AG10803 (cell line): ENCODE measurements at places on chromosomes 6 and 20.

DNA sequence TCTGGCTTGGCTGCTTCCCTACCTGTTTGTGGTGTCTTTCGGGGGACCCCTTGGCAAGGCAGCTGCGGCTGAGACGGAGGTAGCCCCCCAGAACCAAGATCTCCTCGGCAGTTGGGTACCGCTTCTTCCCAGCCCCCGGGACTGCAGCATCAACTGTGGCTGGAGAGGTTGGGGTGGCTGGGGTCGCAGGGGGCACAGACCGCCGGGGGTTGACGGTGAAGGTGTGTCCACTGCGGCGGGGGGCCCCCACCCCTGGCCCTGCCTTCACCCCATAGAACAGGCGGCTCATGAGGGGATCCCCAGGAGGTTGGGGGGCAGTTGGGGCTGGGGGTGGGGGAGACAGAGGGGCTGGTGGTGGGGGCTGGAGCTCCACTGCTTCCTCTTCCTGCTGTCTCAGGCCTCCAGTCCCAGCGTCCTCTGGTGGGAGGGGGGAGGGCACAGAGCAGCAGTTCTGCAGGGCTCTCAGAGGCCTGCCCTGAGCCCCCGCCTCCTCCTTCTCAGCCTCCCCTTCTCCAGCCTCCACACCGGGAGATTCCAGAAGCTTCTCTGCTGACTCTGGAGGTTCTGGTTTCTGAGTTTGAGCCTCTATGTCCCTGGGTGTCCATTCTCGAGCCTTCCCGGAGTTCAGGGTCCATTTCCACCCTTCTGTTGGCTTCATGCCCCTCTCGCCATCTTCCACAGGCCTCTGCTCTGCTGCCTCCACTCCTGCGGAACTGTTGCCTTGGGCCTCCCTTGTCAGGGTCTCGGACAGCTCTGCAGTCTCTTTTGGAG is 1.9 kb downstream of the PPP1R18 start:
- DNase-seq = peak; percentile 31

DNA sequence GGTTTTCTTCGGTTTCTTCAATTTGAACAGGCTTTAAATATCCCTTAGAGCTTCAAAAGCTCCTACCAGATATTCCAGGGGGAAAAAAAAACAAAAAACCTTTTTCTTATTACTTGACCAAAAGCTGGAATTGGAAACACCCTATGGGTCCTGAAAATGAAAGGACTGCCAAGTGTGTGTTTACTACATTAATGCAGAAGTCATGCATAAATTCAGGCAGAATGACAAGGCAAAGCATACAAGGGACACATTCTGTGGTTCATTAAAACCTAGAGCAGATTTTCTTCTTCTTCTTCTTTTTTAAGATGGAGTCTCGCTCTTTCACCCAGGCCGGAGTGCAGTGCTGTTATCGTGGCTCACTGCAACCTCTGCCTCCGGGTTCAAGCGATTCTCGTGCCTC is 119.1 kb downstream of the GMDS start:
- no peak for DNase-seq

DNA sequence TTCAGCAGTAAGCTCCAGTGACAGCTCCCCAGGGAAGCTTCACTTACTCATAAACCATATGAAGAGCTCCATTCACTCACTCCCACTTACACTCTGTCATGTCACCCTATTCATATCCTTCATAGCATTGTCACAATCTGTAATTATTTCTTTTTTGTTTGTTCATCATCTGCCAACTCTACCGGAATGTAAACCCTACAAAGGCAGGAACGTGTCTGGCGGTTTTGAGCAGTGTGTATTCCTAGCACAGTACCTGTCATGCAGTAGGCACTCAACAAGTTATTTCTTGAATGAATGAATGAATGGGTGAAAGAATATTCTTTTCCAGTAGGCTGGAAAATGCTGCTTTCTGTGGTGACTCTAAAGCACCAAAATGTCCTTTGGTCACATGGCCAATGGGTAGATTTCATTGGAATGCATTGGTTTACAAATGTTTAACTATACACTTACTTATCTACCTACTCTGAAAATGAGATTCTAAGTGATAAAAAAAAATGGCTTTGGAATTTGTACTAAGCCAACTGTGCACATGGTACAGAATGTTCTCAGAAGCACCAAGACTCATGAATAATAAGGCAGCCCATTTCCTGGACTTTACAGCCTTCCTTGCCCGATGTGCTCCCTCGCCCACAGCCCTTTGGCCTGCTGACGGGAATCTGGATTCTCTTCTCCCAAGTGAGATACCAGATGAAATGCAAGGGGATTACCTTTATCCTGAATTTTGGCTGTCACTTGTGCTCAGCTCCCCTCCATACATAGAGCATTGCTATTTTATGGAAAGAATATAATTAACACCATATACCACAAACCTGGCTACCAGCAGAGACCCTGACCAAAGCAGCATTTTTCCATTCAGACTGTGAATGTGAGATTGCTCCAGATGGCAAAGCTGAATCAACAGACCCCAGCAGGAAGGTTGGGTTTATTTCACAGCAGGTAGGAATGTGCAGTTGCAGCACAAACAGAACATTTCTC is 273.3 kb downstream of the ALDH8A1 start:
- no peak for DNase-seq

DNA sequence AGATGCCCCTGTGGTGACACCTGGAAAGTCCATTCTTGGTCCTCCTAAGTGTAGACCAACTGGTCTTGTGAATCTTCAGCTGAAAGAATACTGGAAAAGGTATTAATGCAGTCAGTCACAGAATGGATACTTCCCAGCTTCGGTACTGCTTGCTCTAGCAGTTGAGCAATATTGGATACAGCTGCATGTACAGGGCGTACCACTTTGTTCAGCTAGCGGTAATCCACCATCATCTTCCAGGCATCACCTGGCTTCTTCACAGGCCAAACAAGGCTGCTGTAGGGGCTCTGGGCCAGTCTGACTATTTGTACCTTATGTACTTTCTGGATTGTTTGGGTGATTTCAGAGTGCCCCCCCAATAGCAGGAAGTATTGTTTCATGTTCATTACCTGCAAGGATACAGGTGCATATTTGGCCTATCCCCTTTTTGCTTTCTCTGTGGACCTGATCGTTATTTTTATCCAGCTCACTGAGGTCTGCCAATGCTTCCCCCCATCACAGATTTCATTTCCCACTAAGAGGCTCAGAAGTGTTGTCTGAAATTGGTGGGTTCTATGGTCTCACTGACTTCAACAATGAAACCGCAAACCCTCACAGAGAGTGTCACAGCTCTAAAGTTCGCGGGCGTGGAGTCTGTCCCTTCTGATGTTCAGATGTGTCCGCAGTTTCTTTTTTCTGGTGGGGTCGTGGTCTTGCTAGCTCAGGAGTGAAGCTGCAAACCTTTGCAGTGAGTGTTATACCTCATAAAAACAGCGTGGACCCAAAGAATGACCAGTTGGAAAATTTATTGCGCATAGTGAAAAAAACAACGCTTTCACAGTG is 52.2 kb downstream of the TRIM27 start:
- no peak for DNase-seq

- peak; percentile 3 for DNase-seq
Measured at GRCh38 chr6:118325220-118325860, 222.8 kb upstream of the PLN start.

- no peak for DNase-seq
Measured at GRCh38 chr6:94270091-94270948, 851.0 kb upstream of the EPHA7 start.

DNA sequence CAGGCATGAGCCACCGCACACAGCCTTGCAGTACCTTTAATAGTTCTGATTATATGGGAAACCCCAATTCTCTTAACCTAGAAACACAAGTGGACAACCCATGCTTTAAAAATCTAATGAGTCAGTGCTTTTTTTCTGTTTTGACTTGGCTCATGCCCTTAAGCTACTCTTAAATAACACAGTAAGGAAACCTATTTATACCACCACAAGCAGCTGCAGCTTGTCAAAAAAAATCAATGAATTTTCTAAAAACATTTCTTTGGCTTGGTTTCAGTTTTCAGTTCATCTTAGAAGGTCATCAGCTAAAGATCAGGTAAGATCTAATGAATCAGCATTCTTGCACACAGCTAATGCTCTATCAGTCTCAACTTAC is 124.1 kb upstream of the DST start:
- peak; percentile 56 for DNase-seq

DNA sequence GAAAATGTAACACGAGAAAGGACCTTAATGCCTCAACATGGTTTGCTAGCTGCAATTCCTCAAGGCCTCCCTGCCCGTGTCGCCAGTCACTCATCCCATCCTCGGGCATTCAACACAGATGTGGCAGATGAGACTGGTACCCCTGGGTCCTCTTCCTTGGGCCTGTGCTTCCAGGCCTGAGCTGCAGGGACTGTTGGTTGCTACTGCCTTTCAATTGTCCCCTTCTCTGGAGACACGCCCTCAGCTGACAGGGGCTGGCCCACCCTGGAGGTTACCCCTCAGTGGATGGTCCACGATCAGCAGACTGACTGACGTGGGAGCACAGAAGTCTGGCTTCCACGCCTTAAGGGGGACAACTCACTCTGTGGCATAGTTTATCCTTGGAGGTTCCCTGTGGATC is 495.1 kb upstream of the CHD6 start:
- DNase-seq = no peak

DNA sequence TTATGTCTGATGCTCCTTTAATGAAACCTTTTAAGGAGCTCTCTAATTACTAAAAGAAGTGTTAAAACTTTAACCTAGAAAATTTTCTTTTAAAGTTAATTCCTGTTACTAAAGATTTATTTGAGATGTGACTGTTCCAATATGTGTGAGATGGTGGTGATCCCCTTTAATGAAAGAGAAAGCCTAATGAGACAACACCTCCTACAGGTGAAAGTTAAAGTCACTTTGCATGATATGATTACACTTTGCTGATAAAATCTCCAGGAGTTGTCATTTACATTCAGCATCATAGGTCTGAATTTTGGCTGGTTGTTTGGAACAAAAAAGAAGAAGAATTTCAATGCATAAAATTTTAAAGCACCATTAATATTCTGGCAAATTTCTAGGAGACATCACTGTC is 307.4 kb downstream of the TRDN start:
- no peak for DNase-seq

DNA sequence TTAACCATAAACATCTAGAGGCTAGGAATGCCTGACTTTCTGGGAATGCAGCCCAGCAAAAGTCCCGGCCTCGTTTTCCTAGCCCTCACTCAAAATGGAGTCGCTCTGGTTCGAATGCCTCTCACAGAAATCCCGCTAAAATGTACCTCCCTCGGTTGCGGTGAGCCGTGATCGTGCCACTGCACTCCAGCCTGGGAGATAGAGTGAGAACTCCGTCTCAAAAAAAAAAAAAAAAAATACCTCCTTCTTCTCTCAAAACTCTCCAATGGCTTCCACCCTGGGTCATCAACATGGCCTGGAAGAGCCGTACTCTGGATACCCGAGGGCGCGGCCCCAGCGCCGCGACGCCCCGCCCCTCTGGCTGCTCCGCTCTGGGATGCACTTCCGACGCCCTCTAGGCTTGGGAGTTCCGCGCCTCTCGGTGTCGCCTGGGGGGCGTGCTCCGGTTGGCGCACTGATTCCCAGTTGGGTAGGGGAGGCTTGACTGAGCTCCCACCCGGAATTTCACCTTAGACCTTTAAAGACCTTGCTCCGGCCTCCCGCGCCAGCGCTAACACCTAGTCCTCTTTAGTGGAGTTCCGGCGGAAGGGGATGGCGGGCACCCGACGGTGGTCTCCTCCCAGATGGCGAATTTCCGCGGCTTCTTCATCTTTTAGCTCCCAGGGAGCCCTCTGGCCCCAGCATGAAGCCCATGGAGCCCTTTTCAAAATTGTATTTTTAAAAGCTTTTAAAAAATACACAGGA is 12.3 kb downstream of the HMGN4 start:
- peak; percentile 40 for DNase-seq

DNA sequence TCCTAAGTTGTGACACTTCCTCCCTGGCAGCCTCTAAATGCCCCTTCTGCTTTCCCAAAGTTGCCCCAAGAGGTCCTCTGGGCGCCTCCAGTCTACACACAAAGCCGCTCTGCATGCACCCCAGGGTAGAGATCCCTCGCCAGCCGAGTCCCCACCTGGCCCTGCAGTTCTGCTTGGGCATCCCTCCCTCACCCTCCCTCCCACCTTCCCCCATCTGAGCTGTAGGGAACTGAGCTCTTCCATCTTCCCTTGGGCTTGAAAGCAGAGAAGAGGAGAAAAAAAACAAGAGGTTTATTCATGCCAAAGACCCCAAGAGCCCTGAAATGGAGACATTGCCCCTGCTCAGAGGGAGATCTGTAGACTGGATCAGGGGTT is 5.7 kb upstream of the FGD2 start:
- DNase-seq = no peak

DNA sequence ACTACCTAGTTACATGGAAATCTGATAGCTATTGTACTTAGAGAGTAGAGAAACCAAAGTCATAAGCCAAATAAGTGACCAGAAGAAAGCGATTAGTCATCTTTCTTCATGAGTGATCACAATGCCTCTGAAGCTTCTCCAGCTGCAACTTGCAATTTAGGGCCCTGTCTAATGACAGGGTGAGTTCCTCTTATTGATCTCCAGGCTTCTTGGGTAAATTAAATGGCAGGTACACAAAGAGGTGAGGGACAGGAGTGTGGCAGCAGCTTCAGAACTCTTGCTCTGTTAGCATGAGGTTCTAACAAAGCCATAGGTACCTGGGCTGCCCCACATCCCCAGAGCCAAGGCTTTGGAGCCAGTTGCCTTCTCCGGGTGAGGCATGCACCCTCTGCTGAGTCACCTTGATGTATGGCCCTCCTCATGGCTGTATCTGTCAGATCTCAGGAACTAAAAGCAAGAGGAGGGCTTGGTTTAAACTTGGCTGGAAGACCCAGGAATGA is 60.8 kb downstream of the PRDM1 start:
- DNase-seq = no peak

- peak; percentile 68 for DNase-seq
Measured at GRCh38 chr6:36984581-36985416, 1.2 kb downstream of the MTCH1 start.

- DNase-seq = peak; percentile 28
Measured at GRCh38 chr6:113049190-113049589, 702.1 kb downstream of the RFPL4B start.

GRCh38 chr6:52984247-52984646 is 10.8 kb downstream of the GSTA4 start:
- peak; percentile 24 for DNase-seq

- no peak for DNase-seq
Measured at GRCh38 chr6:156602066-156602385, 175.2 kb upstream of the ARID1B start.

- peak; percentile 41 for DNase-seq
Measured at GRCh38 chr6:33172688-33173534, 19.4 kb downstream of the COL11A2 start.

DNA sequence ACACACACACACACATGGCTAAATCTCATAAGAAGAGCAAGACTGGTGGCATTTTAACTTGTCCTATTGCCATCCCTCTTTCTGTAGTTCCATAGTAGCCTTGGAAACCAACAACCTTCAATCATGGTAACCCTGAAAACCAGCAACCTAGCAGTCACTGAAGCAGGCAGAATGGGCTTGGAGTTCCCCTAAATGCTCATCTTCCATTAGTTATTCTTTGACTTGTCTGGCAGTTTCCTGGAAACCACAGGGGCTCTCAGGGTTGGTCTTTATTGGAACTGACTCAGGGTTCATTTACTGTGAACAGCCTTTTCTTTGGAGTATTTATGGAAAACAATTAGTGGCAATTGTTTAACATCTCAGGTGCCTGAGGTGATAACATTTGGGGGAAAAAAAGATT is 19.4 kb upstream of the BRPF3 start:
- DNase-seq = no peak
